ENCODE measurements at places on chromosomes 5 and 9. TPM values are rescaled to one million over a fixed set of nuclear protein-coding genes. Genes with fewer than 3 reads are reported as not detected.

FGF10 gene
- total RNA-seq: not detected

EPB41L4A gene
- total RNA-seq: not detected

DNA sequence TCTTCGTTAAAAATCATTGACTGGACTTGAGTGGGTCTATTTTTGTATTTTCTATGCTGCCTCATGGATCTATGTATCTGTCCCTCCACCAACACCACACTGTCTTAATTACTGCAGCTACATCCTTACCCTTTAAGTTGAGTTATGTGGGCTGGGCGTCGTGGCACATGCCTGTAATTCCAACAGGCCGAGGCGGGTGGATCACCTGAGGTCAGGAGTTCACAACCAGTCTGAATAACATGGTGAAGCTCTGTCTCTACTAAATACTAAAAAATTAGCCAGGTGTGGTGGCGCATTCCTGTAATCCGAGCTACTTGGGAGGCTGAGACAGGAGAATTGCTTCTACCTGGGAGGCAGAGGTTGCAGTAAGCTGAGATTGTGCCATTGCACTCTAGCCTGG is 48.2 kb downstream of the XRCC4 start:
- no peak for DNase-seq

CCL27 gene
- total RNA-seq: not detected

TSSK1B gene
- not detected for total RNA-seq

- DNase-seq: no peak
Observed at GRCh38 chr5:39143151-39143860, 69.1 kb upstream of the RICTOR start.

- no peak for DNase-seq
Observed at GRCh38 chr5:56050551-56051255, 55.9 kb upstream of the IL6ST start.

GRCh38 chr5:146626936-146627335 is 110.9 kb upstream of the GPR151 start:
- no peak for DNase-seq

DNA sequence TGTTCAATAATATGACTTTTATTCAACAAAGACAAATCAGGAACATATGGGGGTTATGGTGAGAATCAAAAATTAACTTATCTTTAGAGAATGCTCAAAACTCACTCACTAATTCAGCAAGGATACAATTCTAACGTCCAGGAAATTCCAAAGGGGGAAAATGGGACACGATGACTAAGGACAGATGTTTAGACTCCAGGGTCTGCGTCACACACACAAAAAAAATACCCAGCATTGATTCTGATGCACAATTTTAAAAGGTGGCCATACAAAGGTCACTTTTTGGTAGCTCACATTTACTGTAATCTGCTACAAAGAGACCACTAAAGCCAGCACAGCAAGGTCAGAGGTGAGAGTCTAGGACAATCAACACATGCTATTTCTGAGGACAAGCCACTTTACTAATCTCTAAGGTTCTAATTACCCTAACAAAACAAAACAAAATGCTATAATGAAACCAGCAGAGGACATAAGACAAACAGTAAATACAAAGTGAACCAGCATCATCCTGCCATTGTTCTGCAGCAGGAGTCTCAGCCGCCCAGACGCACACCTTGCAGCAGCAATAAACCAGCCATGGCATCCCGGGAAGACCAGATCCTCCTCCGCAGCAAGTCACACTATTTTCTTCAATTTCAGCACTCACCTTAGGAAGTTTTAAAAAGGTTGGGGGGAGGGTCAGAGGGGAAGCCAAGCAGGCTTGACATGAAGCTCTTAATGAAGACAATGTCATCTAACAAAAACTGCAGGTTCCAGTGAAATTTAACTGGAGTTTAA is 57.8 kb downstream of the TTC39B start:
- DNase-seq: no peak

- peak; percentile 69 for DNase-seq
Observed at GRCh38 chr5:154761046-154761736, 6.0 kb downstream of the LARP1 start.

IL7R gene
- total RNA-seq: 394 TPM

DNA sequence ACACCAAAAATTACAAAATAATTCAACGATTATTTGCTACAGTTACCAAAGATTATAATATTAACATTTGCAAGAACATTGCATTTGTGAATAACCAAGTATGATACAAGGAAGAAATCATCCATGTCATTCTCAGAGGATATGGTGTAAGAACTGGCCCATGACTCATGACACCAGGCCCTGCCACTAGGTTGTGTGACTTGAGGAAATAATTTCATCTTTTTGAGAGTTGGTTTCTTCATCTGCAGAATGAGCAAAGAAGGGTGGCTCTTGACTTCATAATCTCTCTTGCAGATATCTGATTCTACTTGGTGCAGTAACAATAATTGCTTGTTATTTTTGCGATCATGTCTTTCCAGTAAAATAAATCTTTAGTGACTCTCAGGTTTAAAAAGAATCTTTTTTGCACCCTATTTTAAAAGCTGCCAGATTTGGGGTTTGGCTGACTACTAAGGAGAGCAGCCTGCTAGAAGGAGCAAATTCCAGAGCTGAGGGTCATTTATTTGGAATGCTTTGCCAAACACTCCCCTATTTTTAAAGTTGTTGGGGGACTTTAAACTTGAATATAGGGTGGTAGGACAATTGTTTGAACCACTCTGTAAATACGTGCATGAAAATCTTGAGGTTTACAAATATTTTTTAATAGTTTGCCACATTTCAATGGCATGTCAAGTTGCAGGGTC is 23.5 kb downstream of the ITGA1 start:
- no peak for DNase-seq

SPINK13 gene
- total RNA-seq: not detected

GRCh38 chr9:94944626-94945025 is 218.1 kb downstream of the AOPEP start:
- DNase-seq: no peak

ARHGEF39 gene
- 0.84 TPM for total RNA-seq

DNA sequence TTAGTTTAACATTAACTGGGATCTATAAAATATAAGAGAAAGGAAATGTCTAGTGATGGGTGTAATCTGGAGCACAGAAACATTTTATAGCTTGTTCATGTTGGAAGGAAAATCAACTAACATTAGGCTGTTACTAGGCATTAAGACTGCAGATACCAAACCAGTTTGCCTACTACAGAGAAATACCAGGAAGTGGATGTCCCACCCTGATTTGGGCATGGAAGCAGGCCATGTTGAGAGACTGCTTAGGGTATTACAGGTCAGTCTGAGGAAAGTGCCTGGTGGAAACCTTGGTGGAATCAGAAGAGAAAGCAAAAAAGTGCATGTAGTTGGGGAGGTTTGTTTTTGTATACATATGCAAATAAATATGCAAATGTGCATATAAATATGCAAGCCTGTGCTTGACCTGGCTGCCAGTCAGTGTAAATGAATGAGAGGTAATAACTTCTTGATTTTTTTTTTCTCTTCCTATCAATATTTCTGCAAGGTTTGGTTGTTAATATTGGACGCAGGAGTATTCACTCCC is 9.6 kb upstream of the CCDC112 start:
- no peak for DNase-seq

- no peak for DNase-seq
Observed at GRCh38 chr9:77843871-77844155, 187.8 kb downstream of the GNAQ start.

PCDHGA12 gene
- total RNA-seq: not detected

GRCh38 chr5:176172246-176172645 is 66.0 kb upstream of the SIMC1 start:
- no peak for DNase-seq

CANX gene
- 180 TPM for total RNA-seq

CRHBP gene
- 2.5 TPM for total RNA-seq

DNA sequence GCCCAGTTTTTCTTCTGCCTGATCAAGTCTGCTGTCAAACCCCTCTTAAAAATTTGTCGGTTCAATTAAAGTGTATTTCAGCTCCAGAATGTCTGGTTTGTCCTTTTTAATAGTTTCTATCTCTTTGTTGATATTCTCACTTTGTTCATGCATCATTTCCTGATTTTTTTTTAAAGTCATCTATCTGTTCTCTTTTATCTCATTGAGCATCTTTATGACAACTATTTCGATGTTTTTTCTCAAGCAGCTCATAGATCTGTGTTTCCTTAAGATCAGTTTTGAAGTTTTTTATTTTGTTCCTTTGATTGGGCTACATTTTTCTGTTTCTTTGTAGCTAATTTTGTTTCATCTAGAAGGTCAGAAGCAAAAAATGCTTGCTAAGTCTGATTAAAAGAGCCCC is 53.7 kb downstream of the FGD3 start:
- peak; percentile 41 for DNase-seq

- DNase-seq: no peak
Observed at GRCh38 chr5:169636477-169637084, 494 bp upstream of the DOCK2 start.

ACSL6 gene
- total RNA-seq: 5.5 TPM

- peak; percentile 5 for DNase-seq
Observed at GRCh38 chr5:156922207-156922792, 40.7 kb downstream of the TIMD4 start.

LTC4S gene
- 2.8 TPM for total RNA-seq

- DNase-seq: no peak
Observed at GRCh38 chr5:148639081-148639480, 15.2 kb downstream of the HTR4 start.

DNA sequence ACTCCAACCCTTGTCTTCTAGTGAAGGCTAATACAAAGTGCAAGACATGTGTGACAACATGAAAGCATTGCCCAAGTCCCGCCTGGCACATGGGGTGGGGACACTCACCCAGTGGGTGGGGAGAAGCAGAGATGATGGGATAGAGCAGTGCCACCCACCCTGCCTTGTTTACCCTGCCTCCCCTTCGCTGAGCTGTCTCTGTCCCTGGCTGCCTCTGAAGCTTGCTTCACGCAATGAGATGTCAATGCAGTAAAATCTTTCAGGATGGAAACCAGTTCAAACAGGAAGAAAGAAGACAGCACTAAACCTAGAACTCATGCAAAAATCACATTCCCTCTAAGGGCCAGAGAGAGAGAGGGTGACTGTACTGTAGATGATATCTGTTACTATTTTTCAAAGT is 148.0 kb downstream of the INSYN2B start:
- no peak for DNase-seq

DNA sequence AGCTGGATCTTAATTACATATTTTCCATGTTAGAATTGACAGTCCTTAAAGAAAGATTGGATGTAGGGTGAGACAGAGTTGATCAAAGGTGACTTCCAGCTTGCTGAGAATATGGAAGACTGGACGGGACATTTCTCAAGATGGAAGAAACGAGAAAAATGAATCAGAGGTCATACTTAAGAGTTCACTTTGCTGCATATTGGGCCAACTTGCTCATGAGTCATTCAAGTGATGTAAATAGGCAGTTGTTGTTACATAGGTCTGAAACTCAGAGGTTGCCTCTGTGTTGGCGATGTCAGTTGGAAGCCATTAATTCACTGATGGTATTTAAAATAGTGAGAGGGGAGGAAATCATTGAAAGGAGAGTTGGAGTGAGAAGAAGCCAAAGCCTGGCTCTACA is 132.8 kb downstream of the CD180 start:
- no peak for DNase-seq

KIAA0825 gene
- total RNA-seq: 4.6 TPM

DNA sequence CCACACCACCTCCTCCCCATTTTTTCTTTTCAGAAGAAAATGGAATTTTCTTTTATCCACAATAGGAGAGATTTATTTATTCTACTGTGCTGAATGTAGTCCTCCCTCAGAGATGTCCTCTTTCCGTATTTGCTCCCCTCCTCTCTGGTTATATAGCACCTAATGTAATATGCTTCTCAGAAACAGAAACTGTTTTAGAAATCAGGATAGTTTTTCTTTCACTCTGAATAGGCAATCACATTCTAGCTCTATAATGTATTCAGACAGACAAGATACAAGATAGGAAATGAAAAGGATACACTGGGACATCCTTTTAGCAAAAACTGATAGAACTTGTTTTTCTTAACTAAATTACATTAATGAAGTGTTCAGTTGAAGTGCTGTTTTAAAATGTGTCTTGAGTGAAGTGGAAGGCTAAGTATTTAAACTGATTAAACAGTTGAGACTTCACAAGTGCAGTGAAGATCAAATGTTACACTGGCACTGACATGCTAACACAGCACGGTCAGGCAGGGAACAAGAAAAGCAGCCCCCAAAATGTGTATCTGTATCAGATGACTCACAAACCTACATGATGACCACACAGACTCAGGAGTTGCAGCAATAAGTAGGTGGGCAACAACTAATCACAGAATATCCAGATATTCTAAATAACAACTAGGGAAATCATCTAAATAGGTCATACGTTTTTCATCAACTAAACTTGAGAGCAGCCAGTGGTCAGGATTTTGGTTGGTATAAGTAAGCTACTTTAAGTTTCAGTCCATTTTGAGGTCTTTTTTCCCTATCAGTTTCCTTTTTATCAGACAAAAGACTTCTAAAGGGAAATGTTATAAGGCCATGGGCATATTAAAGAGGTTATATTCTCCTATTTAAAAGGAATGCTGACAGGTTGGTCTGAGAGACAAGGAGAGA is 260.4 kb downstream of the MLLT3 start:
- DNase-seq: no peak

DNA sequence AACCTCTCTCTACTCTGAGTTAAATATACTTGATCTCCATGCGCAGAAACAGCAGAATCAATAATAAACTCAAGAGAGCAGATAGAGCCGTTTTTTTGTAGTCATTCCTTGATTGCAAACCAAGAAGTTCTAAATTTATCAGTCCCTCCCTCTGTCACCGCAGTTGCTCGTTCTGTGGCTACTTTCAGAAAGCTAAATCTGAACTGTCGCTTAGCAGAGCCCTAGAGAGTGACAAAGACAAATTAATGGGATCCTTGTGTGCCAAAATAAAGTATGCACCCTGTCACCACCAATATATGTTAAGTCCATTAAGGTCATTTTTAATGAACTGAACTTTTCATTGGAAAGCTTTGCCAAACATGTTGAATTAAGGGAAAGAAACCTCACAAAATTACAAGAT is 218.3 kb downstream of the ADAMTSL1 start:
- no peak for DNase-seq

LCN9 gene
- not detected for total RNA-seq

- DNase-seq: no peak
Observed at GRCh38 chr5:91132550-91132949, 250.6 kb downstream of the ARRDC3 start.

PRDM9 gene
- not detected for total RNA-seq

GRCh38 chr9:129572052-129572425 is 48.9 kb downstream of the C9orf50 start:
- no peak for DNase-seq

NDOR1 gene
- total RNA-seq: 30.0 TPM

DNA sequence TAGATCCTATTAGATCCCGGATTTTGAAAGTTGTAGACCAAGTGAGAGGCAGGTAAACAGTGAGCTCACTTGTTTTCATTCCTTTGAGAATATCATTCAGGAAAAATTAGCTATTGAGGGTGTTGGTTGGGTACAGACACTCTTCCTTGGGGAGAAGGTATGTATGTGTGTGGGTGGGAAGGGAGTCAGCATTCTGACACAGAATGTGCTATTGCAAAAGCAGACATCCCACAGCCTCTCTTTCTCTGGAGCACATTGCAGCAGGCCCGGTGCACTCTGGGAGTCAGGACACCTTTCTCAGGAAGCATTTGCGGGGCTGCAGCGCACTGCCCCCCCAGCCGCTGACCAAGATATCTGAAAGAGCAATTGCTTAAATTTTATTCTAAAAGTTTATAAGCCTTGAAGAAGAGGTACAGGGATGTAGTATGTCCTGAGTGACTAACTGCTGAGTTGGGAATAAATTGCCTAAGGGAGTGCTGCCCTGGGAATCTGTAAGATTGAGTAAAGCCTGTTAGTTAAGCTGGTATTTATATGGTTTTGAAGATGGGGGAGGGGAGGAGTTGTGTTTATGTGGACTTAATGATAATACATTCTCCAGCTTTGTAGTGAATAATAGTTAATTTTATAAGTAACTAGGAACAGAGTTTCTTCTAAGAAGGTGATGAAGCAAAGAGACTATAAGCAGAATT is 5.2 kb downstream of the TNFAIP8 start:
- no peak for DNase-seq

C1QTNF3 gene
- total RNA-seq: 7.6 TPM
